Endothelial cell (in vitro differentiated cells): ENCODE measurements at places on chromosomes 1 and 21.

GRCh38 chr1:29195881-29196291 is 14.2 kb upstream of the SRSF4 start:
- no peak for DNase-seq

GRCh38 chr1:20974069-20974468 is 187.0 kb upstream of the HP1BP3 start:
- DNase-seq: no peak

DNA sequence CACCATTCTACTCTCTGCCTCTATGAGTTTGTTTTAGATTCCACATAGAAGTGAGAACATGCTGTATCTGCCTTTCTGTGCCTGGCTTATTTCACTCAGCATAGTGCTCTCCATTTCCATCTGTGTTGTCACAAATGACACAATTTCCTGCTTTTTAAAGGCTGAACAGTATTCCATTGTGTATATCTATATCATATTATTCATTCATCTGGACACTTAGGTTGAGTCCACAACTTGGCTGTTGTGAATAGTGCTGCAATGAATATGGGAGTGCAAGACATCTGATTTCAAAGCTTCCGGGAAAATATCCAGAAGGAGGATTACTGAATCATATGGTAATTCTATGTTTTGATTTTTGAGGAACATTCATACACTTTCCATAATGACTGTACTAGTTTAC is 20.1 kb upstream of the DONSON start:
- no peak for DNase-seq

GRCh38 chr1:223534677-223535076 is 130.8 kb downstream of the CAPN8 start:
- no peak for DNase-seq

GRCh38 chr1:97996880-97997279 is 76.0 kb upstream of the DPYD start:
- DNase-seq: no peak

GRCh38 chr1:71157151-71157550 is 76.3 kb upstream of the ZRANB2 start:
- no peak for DNase-seq

DNA sequence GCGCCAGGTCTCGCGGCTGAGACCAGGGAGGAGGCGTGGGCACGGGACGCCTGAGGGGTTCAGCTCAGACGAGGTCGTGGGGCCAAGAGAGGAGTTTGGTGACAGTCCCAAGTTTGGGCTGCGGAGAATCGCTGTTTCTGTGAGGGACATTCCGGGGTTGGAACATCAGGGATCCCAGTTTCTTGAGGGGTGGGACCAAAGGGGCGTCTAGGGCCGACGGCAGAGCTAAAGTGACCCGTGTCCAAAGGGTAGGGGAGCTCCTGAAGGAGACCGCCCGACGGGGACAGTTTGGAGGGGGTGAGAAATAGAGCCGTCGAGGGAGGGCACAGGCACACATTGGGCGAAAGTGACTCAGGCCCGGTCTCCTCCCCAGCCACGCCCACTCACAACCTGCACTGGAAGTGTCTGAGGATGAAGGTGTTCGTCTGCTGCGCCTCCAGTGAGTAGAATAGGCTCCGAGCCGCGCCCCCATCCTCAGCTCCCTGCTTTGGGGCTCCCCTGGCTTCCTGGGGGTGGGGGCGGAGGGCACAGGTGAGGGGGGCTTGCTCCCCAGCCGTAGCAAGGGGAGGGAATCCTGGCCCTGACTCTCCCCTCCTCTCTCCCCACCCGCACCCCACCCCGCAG is 7.0 kb downstream of the EFNA3 start:
- DNase-seq: no peak
